HuH-7.5 (cell line): ENCODE measurements at places on chromosomes 4 and X.

- DNase-seq = no peak
These were observed 30.9 kb downstream of the PAGE2 start for GRCh38 chrX:55119712-55120111.

DNA sequence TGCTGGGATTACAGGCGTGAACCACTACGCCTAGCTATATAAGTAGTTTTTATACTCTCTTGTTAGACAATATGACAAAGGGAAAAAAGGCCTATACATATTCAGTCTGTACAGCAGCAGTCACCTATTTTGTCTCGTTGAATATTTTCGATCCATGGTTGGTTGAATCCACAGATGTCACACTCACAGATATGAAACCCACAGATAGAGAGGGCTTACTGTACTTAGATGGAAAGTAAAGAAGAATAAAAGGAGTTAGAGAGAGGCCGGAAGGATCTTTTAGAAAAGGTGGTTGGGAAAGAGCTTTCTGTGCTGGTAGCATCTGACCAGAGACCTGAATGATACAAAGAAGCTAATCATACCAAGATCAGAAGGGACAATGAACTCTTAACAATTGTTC lies 38.3 kb upstream of the SPINK2 start:
- no peak for DNase-seq

DNA sequence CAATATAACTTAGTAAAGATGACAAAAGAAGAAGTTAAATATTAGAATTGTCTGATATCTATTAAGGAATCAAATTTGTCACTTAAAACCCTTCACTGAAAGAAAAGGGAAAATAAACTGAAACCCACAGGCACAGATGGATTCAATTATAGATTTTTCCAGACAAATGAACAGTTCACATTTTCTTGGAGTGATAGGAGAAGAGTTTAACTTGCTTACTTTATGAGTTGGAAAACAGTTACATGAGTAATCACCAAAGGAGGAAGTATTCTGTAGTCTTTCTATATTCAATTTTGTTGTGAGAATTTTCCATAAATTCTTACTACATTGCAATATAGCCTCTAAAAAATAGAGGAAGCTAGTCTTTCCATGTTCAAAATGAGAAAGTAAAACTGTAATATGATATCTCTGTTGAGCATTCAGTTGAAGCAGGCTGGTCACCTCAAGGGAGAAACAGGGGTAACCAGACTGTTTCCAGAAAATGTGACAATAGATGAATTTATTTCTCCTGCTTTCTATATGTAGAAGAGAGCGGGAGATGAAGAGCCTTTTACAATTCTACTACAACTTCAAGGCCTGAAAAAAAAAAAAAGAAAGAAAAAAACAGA lies 330.3 kb upstream of the EPHA5 start:
- DNase-seq = no peak

GRCh38 chrX:112803060-112803459 lies 37.6 kb downstream of the AMOT start:
- no peak for DNase-seq

DNA sequence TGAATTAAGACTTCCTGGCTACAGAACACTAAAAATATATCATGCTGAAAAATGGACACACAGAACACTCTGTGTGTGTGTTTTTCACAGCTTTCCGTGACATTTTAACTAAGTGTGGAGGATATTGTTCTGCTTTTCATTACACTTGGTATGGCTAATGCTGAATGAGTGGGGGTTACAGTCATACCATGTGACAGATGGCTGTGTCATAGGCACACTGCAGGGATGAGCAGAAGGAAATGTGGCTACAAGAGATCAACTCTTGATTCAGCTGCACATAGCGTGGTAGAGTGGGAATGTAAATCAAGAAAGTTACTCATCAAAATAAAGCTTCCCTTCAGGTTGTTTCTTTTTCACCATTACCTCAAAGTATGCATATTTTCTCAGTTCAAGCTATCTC lies 669.8 kb downstream of the IQCM start:
- DNase-seq = no peak

DNA sequence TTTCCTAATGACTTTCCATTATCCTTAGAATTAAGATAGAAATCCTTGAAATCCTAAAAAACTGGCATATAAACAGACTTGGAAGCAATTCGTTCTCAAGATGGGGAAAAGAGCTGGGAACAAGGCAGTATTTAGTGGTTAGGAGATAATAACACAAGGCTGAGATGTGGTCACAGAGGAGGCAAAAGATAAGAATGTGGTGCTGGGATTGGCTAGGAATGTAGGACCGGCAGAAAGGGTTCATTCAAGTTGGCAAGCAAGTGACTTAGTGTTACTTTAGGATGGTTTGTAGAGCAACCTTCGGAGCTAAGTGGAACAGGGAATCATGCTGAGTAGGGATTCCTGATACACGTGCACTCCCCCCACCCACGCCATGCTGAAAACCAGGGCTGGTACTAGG lies 121.9 kb upstream of the RPS6KA3 start:
- no peak for DNase-seq

- DNase-seq = no peak
These were observed 5.5 kb upstream of the FGF2 start for GRCh38 chr4:122821092-122821491.

DNA sequence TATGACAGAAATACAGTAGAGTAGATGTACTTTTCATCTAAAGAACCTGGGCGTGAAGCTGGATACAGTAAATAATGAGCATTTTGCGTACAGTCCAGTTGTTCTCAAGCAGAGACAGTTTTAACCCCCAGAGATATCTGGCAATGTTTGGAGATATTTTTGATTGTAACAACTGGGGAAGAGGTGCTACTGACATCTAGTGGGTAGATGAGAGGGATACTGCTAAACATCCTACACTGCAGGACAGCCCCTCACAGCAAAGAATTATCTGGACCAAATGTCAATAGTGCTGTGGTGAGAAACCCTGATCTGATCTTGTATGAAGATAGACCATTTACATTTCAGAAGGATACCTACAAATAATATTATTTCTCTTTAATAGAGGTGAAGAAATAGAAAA lies 200.2 kb upstream of the FAM47A start:
- no peak for DNase-seq

- no peak for DNase-seq
These were observed 5.0 kb downstream of the SMAD1 start for GRCh38 chr4:145486603-145487002.

- DNase-seq = no peak
These were observed 2394.2 kb upstream of the AGA start for GRCh38 chr4:179836179-179837075.

DNA sequence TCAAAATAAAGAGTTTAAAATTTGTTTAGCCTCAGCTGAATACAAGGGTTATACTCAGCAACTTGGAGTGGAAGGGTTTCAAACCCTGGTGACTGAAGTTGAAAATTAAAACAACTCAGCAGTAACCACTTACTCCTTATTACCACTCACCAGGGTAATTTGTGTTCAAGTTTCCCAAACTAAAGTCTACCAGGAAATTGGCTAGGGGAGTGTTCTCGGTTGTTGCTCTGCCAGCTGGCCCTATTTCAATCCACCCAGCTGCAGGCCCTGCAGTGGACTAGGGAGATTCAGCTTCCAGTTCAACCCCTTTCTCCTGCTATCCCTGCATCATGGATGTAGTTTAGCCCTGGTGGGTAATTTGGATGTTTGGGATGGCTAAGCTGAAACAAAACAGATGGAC lies 37.8 kb upstream of the EXOC1L start:
- no peak for DNase-seq

GRCh38 chr4:126907389-126907788 lies 725.4 kb upstream of the INTU start:
- no peak for DNase-seq

DNA sequence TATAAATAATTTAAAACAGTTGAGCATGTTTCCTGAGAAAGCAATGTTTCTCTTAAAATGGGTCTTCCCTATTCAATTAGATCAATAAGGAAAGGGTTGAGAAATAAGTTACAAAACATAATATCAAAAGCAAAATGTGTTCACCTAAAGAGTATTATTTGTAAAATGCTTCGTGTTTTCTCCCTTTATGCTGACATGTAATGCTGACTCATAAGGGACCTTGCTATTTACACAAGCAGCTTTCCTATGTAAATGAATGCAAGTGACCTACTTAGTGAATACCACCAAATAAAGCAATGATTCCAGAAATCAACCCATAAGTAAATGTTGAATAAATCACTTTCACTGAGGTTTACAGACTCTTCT lies 91.5 kb downstream of the ELOVL6 start:
- no peak for DNase-seq

- DNase-seq = no peak
These were observed 322.7 kb upstream of the HAND2 start for GRCh38 chr4:173852775-173853174.

GRCh38 chrX:18461431-18461830 lies 36.0 kb downstream of the CDKL5 start:
- DNase-seq = no peak

- peak; percentile 87 for DNase-seq
These were observed 578 bp downstream of the DCUN1D4 start for GRCh38 chr4:51843309-51844152.

- no peak for DNase-seq
These were observed 33.4 kb upstream of the RASGEF1B start for GRCh38 chr4:81505004-81505598.

GRCh38 chr4:113645771-113646441 lies 115.6 kb downstream of the CAMK2D start:
- DNase-seq = peak; percentile 25

DNA sequence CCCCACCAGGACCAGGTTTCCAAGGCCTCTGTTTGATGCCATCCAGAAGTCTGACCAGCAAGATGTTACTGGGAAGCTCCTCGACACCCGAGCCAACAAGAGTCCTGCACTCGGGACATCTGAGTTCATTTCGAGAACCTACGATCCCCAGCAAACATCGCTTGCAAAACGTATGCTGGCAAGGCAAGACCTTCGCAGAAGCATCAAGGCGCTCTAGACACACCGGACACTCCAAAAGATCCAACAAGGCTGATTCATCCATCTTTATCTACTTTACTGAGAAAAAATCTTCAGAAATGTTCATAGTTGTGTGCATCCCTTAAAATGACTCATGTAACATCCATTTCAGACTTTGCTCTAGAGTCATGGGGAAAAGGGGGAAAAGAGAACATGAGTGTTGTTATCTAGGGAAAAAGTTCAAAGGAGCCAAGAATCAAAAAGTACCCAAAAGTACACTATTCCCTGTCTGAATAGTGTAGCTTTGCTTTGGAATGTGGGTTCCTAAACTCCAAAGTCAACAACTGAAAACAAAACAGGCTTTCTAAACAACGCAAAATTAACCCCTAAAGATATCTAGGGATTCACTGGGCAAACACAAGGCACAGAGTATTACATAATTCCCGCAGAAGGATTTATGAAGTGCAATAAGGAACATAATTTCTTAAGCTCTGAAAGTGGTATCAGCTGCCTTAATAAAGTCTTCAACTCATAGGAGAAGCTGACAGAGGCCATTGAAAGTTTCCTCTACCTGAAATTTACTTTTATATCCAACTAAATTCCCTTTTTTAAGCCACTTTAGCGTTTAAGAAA lies 1.6 kb downstream of the SH3RF1 start:
- peak; percentile 25 for DNase-seq

GRCh38 chr4:47736146-47736545 lies 101.7 kb downstream of the CORIN start:
- DNase-seq = no peak

DNA sequence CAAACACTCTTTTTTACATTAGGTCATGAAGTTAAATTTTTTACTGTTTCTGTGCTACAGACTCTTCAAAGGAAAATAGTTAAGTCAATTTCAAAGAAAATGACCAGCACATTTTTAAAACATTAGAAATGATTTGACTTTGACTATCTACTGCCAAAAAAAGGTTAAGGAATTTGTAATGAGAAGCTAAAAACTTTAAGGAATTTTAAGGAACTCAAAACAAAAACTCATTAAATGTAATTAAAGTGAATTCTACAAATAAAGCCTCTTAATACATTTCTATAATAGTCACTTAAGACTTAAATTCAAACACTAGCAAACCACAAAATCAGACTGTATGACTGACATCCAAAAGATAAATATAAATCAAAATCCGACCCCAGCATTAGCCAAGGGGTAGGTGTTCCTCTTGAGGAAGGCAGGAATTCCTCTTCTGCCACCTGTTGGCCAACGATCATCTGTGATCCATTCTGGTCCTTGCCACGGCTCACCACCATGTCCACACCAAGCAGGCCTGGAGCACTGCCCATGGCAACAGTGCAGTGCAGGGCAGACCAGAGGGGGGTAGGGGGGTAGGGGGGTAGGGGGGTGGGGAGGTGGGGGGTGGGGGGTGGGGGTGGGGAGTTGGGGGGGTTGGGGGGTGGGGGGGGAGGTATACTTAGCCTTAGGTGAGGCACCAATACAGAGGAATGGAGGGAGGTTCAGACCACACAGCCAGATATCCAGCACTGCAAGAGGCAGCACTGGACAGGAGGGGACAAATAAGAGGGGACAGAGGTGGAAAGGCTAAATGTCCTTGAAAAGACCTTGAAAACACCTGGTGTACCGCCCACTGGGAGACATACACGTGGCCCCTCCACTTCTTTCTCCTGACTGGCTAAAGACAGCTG lies 287.4 kb downstream of the CHIC1 start:
- DNase-seq = peak; percentile 21

DNA sequence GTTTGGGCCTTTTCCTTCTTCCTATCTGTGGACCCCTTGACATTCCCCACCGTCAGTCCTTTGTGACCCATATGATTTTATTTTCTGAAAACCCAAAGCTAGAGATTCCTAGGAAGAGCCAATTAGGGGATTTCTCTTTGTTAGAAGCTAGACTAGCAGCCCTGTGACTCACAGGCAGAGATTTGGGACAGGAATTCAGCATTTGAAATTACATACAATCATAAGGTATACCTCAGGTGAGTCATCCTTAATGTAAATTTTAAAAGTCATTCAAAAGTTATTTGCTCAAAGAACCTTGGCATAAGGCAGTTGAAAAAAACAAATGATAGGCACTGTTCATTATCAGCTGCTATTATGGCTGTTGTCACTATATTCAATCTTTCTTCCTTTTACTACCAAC lies 40.6 kb downstream of the USP26 start:
- DNase-seq = no peak

GRCh38 chr4:52861879-52862616 lies at the start of gene RASL11B:
Gene RASL11B (plus strand): TSS chr4:52862317. CDS start chr4:52862508, 191 bp downstream.
- DNase-seq = peak; percentile 68

GRCh38 chr4:31261632-31262031 lies 541.5 kb downstream of the PCDH7 start:
- DNase-seq = no peak

DNA sequence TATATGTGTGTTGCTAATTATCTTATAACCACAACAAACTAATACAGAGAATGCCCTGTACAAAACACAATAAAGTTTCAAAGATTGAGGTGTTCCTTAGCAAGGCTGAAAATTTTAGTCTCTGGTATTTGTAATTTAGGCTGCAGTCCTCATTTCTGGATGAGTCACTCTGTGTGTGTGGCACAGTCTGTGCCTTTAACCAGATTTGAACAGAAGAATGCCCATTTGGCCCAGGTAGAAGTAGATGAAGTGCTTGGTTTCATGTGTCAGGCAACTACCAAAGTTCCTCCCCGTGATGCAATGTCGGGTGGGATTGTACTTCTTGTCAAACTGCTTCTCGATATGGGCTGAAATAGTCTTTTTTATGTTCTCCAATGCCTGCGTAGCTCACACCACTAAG lies 91.6 kb upstream of the H2AZ1 start:
- no peak for DNase-seq

- DNase-seq = no peak
These were observed 3.6 kb upstream of the EIF4E start for GRCh38 chr4:98932539-98932938.

GRCh38 chr4:39044364-39044955 lies 12.3 kb upstream of the TMEM156 start:
- peak; percentile 66 for DNase-seq

GRCh38 chrX:31036895-31037294 lies 34.9 kb downstream of the FTHL17 start:
- no peak for DNase-seq

GRCh38 chr4:3486541-3487540 lies 23.7 kb downstream of the DOK7 start:
- DNase-seq = no peak
